ENCODE measurements at places on chromosomes 1 and 21. TPM values are rescaled to one million over a fixed set of nuclear protein-coding genes. Genes with fewer than 3 reads are reported as not detected.

GRCh38 chr1:19076841-19077616 is 120.6 kb upstream of the IFFO2 start:
- H3K27me3 ChIP-seq = no peaks in the 10 kb centered on the region
- peaks cover 96% of the 10 kb centered on the region for H3K36me3 ChIP-seq
- no peaks in the 10 kb centered on the region for H3K4me1 ChIP-seq

Gene KLF17
- total RNA-seq = 0.09 TPM

DNA sequence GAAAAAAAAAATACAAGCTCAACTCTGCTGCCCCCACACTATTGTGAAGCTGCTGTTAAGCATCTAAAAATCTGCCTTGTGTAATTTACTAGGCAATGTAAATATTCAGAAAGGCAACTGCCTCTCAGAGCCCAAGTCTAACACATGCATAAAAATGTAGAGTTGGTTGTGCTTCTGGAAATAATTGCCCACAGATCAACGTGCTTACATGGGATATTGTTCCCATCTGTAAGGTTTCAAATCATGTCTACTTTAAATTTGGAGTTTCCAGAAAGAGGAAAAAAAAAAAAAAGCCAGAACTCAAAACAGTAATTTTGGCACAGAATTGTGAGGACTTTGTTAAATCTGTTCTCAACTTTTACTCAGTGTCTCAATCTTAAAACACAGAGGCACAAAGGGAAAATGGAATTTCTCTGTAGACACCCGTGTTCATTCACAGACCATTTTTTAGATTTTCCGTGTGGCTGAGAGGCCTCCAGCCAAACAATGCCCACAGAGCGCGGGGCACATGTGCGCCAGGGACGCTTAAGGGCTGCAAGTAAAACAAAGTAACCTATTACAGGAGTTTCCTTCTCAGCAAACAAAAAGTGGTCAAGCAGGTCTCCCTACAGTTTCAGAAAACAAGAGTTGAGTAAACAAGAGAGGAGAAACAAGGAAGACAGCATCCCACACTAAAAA is 115.5 kb downstream of the RERE start:
- H3K4me3 ChIP-seq = peak overlapping the region; percentile 92
- H3K36me3 ChIP-seq = no peaks in the 10 kb centered on the region
- H3K27ac ChIP-seq = peak overlapping the region; percentile 91
- no peaks in the 10 kb centered on the region for H3K27me3 ChIP-seq
- peak; percentile 51 for DNase-seq
- peaks cover 4% of the 10 kb centered on the region for H3K4me1 ChIP-seq

DNA sequence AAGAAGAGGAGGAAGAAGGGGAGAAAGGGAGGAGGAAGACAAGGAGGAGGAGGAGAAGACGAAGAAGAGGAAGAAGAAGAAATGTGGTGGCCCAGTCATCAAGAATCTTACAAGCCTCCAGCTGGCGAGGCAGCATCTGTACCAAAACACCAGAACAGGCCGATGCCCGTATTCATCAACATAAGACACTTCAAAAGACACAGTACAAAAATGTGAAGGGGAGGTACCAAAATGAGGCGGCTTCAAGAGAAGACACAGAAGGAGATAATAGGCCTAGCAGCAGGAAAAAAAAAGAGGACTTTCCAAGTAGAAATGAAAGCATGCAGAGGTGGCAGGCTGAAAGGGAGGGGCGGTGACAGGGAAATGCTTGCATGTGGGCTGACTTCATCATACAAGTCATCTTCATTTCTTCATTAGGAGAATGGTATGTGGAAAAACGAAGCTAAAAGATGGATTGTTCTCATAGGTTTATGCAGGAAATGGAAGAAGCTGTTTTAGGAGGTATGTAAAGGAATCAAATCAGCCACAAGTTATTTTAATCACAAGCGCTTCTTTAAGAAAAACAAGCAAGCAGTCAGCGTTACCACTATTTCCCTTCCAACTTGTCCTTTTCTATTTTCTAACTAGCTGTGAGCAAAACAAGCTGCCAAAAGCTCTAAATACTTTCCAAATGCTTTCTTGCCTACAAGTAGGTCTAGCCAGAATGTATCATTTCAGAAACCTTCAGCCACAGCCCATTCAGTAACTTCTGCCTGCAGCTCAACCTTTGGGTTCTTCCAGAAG is 192.3 kb downstream of the SLC45A1 start:
- no peaks in the 10 kb centered on the region for H3K4me1 ChIP-seq
- no peak overlapping the region for H3K4me3 ChIP-seq
- no peak for DNase-seq
- peaks cover 20% of the 10 kb centered on the region for H3K36me3 ChIP-seq

DNA sequence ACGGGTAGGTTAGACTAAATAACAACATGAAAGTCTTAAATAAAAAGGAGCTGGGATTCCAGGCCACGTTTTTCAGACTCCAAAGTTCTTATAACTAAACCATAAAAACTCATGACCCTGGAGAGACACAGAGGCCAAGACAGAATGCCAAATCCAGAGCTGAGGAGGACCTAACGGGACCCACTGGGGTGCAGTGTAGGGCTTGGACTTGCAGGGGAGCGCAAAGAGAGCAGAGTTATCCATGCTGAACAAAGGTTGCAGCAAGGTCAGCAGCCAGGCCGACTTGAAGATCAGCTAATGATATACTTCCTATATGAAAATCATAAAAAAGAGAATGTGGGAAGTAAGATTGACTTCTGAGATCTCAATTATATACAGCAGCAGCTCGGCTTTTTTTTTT is 237.1 kb downstream of the TM2D1 start:
- H3K27ac ChIP-seq = no peak overlapping the region
- H3K36me3 ChIP-seq = no peaks in the 10 kb centered on the region
- H3K4me3 ChIP-seq = no peak overlapping the region
- DNase-seq = no peak

Gene PBX1
- total RNA-seq = 133 TPM
